GM06990 (cell line): ENCODE measurements at places on chromosomes 7 and 10.
A peak's percentile ranks its signal among the peaks of the same experiment; 100 is the strongest.

DNA sequence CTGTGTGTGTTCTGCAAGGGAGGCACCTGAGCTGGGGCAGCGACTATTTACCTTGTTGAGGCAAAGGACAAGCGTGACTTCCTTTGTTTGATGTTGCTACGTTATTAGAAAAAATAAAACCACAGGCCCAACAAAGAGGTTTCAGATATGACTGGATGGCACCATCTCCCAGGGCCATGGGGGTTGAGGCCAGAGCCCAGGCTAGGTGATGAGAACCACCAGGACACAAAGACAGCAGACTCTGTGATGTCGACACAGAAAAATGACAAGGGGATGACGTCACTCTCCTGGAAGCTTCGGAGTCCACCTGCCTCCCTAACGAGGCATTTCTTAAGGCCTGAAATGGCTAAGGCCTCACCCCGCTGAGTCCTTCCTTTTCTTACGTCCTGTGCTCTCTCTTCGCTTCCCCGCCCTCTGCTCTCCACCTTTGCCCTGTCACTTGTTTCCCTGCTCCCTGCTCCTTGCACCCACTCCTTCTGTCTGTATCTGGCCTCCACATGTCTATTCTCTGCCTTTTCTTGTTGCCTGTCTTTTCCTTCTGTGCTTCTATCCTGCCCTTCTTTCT is 83.0 kb upstream of the ADRB1 start:
- DNase-seq = peak; percentile 80

GRCh38 chr10:95837356-95837776 is 70.4 kb upstream of the CC2D2B start:
- DNase-seq = peak; percentile 50

DNA sequence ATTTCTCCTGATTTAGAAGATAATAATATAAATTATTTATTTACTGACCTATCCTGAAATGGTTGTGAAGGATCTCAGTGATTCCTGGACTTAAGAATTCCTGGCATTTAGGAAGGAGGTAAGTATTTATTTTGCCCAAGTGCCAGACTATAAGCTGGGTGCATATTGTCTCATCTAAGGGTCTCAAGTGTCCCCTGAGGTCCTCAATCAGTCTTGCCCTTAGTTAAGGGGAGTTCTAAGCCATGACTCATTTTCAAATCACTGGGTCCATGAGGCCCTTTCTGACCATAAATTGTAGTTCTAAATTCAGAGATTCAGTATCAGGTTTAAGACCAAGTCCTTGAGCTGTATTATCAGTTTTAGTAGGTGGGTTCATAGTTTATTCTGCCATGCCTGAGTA is 251.6 kb upstream of the MEOX2 start:
- DNase-seq = no peak

- DNase-seq = no peak
These were observed 10.8 kb downstream of the UROS start for GRCh38 chr10:125812128-125812750.

- no peak for DNase-seq
These were observed 4.1 kb upstream of the GTPBP4 start for GRCh38 chr10:983971-984655.

GRCh38 chr7:69467826-69468225 is 130.4 kb upstream of the AUTS2 start:
- no peak for DNase-seq
